NCI-H1436 (cell line): ENCODE measurements at places on chromosomes 11 and 22.

DNA sequence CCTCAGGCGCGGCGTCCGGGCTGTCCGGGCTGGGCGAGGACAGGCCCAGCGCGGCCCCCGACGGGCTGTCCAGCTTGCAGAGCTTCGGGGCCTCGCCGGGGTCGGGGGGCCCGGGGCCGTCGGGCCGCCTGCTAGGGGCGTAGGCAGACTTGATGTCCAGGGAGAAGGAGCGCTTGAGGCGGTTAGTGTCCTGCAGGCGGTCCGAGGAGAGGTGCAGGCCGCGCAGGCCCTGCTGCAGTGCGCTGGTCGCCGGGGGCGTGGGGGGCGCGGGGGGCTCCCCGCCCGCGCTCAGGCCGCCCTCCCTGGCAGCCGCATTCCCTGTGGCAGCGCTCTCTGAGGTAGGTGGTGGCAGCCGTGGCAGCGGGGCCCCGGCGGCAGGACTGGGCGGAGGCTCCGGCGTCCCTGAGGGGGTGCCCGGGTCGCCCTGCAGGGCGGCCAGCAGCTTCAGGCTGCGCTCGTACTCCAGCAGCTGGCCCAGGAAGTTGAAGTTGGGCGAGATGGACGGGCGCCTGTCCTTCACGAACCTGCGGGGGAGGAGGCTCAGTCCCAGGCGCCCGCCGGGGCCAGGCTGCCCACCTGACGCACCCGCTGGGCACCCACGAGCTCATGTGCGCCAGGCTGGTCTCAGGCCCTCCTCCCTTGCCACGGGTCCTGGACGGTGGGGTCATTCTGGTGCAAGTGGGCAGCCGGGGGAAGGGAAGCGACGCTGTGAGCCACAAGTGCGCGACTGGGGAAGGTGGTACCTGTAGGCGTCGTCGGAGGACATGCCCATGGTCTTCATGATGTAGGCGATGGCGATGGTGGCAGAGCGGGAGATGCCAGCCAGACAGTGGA is 14.8 kb downstream of the DUSP8 start:
- DNase-seq = no peak

GRCh38 chr11:16169541-16169940 is 186.8 kb downstream of the SOX6 start:
- DNase-seq = no peak

GRCh38 chr11:27786331-27786730 is 86.1 kb upstream of the BDNF start:
- no peak for DNase-seq

- DNase-seq = no peak
Observed at GRCh38 chr22:44344407-44344806, 31.7 kb upstream of the SHISAL1 start.

- no peak for DNase-seq
Observed at GRCh38 chr11:107819361-107820014, 39.1 kb downstream of the SLC35F2 start.

GRCh38 chr11:120209746-120210625 is 846 bp upstream of the OAF start:
- no peak for DNase-seq

GRCh38 chr11:45997599-45997998 is 75.1 kb downstream of the LARGE2 start:
- no peak for DNase-seq

DNA sequence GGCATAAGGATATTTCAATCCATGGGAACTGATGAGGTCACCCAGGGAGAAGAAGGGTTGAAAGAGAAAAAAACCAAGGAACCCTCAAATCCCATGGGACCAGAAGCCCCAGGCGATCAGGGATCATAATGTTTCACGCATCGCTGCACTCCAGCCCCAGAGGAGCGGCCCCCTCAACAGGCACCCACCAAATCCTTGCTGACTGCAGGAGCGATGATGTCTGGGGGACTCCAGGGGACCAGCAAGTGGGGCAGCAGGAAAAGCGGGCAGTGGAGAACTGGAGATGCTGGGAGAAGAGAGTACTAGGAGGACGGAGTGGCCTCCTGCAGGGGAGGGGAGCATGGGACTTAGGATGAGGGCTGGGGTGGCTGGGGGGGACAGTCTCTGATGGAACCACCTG is 47.7 kb upstream of the LINC01488 start:
- DNase-seq = no peak

DNA sequence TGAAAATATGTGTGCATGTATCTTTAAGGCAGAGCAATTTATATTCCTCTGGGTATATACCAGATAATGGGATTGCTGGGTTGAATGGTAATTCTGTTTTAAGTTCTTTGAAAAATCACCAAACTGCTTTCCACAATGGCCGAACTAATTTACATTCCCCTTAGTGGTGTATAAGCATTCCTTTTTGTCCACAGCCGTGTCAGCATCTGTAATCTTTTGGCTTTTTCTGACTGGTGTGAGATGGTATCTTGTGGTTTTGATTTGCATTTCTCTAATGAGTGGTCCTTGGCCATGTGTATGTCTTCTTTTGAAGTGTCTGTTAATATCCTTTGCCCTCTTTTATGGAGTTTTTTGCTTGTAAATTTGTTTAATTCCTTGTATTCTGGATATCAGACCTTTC is 24.3 kb downstream of the CCDC15 start:
- DNase-seq = no peak

DNA sequence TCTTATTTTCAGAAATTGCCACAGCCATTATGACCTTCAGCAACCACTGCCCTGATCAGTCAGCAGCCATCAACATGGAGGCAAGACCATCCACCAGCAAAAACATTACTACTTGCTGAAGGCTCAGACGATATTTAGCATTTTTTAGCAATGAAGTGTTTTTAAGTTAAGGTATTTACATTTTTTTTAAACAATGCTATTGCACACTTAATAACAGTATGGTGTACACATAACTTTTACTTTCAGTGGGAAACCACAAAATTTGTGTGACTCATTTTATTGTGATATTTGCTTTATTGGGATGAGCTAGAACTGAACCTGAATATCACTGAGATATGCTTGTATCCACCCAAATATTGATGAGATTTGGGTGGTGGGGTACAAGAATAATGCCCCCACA is 110.9 kb downstream of the TSPAN18 start:
- no peak for DNase-seq

DNA sequence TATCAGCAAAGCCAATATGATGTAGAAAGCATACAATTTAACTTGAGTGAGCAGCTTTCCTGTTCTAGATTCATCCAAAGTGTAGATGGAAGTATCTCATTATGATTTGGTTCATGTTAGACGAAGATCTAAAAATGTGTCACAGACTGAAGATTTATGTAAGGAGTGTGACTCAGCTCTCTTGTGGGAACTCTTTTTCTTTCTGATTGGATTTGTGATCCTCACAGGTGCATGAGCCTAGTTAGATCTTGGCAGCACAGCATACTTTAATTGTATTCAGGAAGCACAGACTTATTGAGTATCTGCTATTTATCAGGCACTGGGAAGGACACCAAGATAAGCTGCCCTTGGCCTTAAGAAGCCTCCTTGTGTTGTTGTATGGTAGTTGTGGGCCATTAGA is 147.1 kb downstream of the C11orf91 start:
- peak; percentile 45 for DNase-seq

DNA sequence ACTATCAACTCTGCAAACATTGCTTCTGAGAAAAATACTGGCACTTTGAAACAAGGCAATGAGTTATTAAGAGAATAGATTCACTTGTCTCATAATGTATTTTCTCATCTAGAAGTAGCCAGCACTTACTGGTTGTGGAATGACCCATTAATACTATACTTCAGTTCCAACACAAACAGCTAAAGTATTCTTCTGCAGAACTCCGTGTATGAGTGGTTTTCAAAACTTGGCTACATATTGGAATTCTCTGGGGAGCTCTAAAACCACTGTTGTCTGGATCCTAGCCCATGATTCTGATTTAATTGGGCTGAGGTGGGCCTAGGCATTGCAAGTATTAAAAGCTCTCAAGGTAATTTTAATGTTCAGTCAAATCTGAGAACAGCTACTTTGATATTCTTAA is 1416.4 kb upstream of the RAG2 start:
- DNase-seq = no peak

- DNase-seq = no peak
Observed at GRCh38 chr11:46072172-46072964, 48.9 kb downstream of the PHF21A start.

GRCh38 chr11:47480762-47481161 is 31.8 kb upstream of the RAPSN start:
- no peak for DNase-seq

GRCh38 chr22:22773979-22774604 is 113.5 kb upstream of the IGLL5 start:
- DNase-seq = no peak

DNA sequence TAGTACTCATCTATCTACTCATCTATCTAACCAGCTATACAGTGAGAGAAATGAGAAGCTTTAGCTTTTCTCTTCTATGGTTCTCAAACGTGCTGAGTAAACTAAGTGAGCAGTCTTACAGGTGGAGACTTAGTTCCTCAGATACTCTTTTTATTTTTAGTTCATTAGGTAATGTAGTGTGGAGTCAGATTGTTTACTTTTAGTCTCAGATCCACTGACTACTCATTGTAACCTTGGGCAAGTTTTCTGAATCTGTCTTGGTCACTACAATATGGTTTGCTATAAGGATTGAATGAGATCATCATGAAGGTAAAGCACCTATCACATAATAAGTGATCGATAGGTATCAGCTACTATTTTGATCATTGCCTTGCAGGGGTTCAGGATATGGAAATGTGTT is 160.1 kb downstream of the RAB38 start:
- DNase-seq = no peak

- DNase-seq = no peak
Observed at GRCh38 chr11:17684550-17684949, 34.8 kb upstream of the MYOD1 start.

DNA sequence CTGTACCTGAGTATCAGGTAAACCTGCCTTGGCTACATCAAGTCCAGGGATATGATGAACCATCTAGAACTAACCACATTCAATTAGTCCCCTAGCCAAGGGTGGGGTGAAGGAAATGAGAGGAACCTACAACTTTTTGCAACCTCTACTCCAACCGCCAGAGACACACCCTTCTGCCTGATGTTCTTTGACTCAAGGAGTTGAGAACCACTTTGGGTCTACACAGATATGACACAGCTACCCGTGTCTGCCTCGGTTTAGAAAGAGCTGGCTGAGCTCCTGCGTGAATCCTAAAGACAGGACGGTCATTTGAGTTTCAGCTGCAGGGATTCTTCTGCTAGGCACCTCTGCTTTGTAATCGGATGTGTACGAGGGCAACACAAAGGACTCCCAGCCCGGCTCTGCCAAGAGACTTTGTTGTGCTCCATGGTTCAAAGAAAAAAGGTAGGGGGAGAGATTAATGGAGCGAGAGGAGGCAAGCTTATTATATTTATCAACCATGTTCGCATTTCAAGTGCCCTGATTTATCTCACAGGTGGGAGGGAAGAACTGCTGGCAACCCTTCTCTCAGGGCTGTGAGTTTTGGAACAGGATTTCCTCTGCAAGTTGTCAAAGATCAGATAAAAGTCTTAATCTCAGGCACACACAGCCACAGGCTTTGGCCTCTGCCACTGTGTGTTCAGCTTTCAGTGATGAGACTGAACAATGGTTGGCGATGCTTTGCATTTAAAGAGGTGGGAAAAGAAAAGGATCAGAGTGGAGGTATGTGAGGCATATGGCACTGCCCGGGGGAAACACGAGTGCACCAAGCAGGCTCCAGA is 35.1 kb downstream of the FLI1 start:
- no peak for DNase-seq

- DNase-seq = no peak
Observed at GRCh38 chr11:100830978-100831732, 144.1 kb downstream of the ARHGAP42 start.
